ENCODE measurements at places on chromosomes 7 and 10.
A peak's percentile ranks its signal among the peaks of the same experiment; 100 is the strongest.

DNA sequence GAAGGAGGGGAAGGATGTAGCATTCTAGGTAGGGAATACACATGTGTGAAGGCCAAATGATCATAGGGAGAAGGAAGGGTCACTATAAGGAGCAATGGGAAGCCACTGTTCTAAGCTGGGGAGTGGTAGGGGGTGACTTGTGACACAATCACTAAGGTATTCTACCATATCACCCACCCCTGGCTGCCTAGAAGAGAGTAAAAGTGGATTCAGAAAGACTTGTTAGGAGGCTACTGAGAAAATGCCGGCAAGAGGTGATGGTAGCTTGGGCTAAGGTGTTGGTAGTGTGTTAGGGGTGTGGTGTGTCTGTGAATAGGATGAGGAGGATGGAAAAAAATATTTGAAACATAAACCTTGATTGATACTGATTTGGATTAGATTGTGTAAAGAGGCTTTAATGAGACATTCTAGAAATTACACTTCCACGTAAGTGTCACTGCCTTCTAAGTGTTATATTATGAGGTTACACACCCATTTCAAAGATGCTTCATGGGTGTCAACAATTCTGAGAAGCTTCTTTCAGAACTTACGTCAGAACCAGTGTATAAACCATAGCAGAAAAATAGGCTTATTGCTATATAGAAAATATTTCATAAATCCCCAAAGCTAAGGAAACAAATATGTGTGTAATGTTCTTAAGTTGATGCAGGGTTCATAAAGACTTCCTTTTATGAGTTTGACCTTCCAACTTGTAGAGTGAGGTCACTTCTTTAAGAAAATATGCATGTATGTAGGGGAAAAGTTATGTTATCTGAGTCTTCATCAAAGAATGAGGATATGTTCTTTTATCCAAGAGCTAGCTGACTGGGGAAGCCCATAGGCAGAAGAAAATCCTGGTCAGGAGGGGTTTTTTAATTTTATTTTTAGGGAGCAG, 5.6 kb upstream of the BPGM start:
- DNase-seq, result no peak

- DNase-seq, result no peak
Measured at GRCh38 chr7:124840435-124840834, 74.8 kb upstream of the GPR37 start.

GRCh38 chr10:62442006-62442405, 67.8 kb downstream of the ZNF365 start:
- DNase-seq, result no peak

DNA sequence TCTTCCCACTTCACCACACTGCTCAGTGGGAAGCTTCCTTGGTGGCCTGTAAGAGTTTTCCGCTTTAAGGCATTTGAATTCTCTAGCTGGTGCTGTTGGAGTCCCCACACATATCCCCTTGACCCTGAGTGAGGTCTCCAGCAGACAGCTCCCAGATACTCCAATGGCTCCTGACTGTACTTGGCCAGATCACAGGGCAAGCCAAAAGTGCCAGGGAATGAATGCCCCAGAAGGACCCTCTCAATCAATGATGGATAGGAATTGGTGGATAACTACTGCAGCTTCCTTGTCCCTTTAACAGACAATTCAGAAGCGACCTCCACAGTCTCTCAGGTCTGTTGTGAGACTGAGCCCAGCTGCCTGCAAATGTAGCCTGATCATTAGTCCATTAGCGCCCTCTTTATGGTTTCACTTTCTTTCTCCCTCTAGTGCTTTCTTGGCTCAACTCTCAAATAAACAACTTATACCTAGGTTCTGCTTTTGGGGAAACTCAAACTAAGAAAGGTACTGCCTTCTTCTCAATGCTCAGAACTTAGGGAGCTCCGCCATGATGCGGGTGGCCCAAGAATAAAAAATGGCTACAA, 283.0 kb downstream of the TCF7L2 start:
- no peak for DNase-seq

- DNase-seq, result no peak
Measured at GRCh38 chr7:155344270-155344617, 46.6 kb downstream of the INSIG1 start.

DNA sequence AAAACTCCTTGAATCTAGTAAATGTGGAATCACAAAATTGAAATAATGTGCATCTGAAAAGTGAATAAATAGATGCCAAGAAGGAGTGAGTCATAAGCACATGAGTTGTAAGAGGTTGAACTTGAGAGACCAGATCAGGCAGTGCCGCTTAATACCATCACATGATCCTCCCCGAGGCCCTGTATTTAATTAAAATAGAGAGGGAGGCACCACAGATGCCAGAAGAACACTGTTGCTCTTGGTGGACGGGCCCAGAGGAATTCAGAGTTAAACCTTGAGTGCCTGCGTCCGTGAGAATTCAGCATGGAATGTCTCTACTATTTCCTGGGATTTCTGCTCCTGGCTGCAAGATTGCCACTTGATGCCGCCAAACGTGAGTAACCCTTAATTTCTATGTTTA, at the start of gene GPNMB:
GPNMB (plus strand) TSS at position 221 of the 400 bp plus-strand sequence; CDS start at position 304, 83 bp downstream.
- no peak for DNase-seq

- DNase-seq, result no peak
Measured at GRCh38 chr7:7256731-7257274, 74.5 kb downstream of the C1GALT1 start.

- no peak for DNase-seq
Measured at GRCh38 chr7:114821030-114821900, 100.6 kb upstream of the MDFIC start.

- DNase-seq, result no peak
Measured at GRCh38 chr7:42183547-42183946, 53.5 kb downstream of the GLI3 start.

DNA sequence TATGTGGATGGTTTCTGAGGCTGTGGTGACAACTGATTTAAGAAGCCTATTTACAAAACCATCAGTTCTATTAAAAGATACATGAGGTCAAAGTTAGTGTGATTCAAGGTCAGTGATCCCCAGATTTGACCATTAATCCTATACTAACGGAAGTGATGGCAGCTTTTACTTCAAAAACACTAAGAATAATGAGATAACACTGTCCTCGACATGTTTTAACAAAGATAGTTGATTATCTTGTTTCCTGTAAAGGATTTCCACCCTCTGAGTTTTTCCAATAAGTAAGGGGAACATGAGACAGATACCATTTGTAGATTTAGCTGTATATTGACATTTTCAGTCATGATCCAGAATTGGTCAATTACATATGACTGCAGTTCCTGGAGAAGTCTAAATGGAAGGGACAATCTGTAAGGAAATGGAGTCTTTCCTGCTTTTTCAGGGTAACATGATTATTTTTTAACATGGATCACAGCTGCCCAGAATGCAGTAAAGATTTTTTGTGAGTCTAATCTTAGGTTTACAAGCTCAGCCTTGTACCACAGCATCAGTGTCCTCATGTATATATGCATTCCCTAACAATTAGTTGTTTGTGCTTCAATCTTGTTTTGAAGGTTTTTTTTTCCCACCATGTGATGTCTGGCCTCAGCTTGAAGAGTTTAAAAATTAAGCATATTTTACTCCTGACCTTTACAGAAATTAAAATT, 188.0 kb downstream of the PPP1R9A start:
- no peak for DNase-seq

- DNase-seq, result no peak
Measured at GRCh38 chr7:11507929-11508328, 324.1 kb downstream of the THSD7A start.

- no peak for DNase-seq
Measured at GRCh38 chr10:44282626-44283300, 102.1 kb downstream of the CXCL12 start.

GRCh38 chr7:98753989-98754479, 115.8 kb downstream of the TMEM130 start:
- no peak for DNase-seq

DNA sequence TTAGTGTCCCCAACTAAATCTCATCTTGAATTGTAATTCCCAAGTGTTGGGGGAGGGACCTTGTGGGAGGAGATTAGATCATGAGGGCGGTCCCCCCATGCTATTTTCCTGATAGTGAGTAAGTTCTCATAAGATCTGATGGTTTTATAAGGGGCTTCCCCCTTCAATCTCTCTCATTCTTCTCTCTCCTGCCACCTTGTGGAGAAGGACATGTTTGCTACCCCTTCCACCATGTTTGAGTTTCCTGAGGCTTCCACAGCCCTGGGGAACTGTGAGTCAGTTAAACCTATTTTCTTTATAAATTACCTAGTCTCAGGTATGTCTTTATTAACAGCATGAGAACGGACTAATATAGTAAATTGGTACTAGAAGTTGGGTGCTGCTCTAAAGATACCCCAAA, 365.6 kb downstream of the ANKRD7 start:
- DNase-seq, result no peak

GRCh38 chr10:88256886-88257285, 326.2 kb downstream of the RNLS start:
- DNase-seq, result no peak

GRCh38 chr10:48233559-48234005, 40.9 kb downstream of the FRMPD2 start:
- no peak for DNase-seq

DNA sequence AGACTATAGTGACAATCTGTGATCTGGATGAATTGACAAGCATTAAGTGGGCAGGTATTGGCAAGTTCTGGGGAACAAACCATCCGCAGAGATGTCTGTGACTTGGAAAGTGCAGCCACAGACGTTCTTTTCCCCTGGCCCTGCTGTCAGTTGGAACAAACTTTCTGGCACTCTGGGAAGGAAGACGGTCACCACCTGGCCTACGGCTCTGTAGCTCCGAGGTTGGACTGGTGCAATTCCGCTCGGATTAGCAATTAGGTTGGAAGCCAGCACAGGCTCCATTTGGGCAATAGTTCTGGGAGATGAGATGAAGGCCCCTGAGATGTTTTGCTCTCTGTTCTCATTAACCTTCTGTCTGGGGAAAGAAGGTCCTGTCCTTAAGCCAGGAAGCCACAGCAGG, 437.5 kb downstream of the CALN1 start:
- no peak for DNase-seq

GRCh38 chr7:81158189-81158588, 239.3 kb upstream of the SEMA3C start:
- DNase-seq, result no peak

DNA sequence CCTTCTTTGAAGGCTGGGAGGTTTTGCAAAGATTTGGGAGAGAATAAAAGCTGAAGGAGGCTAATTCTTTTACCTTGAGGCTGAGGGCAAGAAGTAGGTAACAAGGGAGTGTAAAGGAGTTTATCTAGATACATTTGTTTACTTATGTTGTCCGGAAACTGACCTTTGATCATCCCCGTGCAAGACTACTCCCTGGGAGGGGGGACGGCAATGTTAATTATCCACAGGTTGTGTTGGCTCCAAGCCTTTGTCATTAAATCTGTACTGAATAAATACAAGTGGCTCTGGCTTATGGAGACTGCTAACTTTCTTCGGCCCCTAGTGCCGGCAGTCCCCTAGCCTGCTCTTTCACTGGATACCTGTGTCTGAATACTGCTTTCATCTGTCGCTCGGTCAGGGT, 1250.6 kb upstream of the LRRTM3 start:
- no peak for DNase-seq

GRCh38 chr10:124741281-124741921, 2.8 kb downstream of the FAM53B start:
- DNase-seq, result peak; percentile 61

GRCh38 chr10:113454341-113455061, 98.4 kb upstream of the HABP2 start:
- DNase-seq, result no peak

DNA sequence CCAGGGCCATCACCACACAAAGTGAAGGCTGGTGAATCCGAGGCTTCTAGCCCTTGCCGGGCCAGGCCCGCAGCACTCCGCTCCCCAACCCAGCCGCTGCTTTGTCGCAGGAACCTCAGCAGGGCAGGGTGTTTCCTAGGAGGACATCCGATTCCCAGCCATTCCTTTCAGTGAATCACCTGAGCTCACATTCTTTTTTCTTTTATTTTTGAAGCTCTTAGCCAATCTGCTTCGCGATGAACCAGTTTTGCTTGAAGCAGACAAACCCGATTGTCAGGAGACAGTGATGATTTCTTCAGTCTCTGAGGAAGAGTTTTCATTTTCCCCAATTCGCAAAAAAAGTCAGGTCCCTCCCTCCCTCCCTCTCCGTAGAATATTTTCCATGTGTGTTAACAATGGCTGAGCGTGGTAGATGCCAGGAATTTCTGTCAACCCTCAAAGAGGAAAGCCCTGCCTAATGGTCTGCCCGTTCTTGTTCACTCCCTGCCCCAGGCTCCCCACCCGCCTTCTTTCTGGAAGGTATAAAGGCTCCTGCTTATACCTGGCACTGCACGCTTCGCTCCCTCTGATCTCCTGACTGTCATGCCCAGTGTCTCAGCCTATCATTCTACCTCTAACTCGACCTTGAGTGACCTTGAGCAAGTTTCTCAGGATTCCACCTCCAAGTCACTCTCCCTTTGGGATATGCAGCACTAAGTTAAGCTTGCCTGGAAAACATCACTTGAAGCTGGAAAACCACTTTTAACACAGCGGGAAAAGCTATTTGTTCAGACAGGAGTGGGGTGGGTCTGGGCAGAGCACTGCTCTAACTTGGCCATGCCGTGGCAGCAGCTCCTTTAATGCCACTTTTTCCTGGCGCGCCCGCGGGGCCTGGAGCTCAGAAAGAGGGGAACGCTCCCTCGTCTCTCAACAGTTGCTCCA, 35.1 kb downstream of the EGFR start:
- DNase-seq, result no peak

GRCh38 chr7:52074912-52075311, 758.3 kb upstream of the COBL start:
- DNase-seq, result no peak

GRCh38 chr10:68032113-68032512, 43.0 kb downstream of the HERC4 start:
- no peak for DNase-seq

DNA sequence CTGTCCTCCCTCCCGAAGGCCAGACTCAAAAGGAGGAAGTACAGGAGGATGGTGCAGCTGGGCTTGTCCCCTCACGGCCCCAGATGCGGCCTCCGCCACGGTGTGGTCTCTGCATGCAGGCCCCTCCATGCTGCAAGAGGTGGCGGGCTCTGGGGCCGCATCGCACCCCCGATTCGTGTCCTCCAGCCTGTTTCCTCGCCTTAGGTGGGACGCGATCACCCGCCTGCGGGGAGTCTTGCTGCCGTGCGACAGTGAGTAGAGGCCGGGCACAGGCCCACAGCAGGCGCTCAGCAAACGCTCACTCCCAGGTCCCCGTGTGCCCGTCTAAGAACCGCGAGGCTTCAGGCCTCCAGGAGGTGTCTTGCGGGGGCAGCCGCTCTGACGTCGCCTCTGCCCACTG, 13.9 kb upstream of the FAM20C start:
- DNase-seq, result no peak

DNA sequence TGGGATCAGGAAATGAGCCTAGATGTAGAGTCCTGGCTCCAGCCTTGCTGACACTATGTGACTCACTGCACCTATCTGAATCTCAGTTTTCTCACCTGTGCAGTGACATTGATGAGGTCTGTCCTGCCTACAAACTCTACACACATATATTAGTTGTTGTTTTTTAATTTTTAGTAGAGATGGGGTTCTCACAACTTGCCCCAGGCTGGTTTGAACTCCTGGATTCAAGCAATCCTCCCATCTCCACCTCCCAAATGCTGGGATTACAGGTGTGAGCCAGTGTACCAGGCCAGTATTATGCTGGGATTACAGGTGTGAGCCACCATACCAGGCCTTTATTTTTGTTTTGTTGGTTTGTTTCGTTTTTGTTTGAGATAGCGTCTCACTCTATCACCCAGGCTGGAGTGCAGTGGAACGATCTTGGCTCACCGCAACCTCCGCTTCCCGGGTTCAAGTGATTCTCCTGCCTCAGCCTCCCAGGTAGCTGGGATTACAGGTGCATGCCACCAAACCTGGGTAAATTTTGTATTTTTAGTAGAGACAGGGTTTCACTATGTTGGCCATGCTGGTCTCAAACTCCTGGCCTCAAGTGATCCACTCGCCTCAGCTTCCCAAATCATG, 11.8 kb upstream of the DDIT4 start:
- no peak for DNase-seq

GRCh38 chr10:49407151-49407550, 11.3 kb upstream of the DRGX start:
- no peak for DNase-seq
